ENCODE measurements at places on chromosomes 13 and 19.

GRCh38 chr13:66859934-66860877 is 369.9 kb downstream of the PCDH9 start:
- no peak for DNase-seq

DNA sequence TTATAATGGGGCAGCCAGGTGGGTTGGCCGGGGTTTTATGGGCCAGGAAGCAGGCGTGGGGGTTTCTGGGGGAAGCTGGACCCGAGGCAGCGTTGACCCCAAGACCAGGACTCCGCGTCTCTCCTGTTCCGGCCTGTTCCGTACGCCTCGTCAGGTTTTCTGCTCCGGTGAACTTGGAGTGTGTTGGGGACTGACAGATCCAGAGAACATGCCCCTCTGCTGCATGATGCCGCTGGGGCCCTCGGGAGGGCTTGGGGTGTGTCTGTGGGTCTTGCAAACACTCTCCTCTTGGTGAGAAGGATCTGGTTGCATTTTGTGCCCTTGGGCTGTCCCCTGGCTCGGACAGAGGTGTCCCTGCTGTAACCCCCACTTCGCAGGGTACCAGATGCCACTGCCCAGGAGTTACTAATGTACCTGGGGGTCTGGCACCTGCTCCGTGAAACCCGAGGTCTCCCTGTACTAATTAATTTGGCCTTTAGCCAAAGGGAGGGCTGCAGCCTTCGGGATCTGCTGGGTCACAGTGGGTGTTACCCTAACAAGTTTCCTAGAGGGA is 15.6 kb downstream of the KDM4B start:
- DNase-seq, result no peak

DNA sequence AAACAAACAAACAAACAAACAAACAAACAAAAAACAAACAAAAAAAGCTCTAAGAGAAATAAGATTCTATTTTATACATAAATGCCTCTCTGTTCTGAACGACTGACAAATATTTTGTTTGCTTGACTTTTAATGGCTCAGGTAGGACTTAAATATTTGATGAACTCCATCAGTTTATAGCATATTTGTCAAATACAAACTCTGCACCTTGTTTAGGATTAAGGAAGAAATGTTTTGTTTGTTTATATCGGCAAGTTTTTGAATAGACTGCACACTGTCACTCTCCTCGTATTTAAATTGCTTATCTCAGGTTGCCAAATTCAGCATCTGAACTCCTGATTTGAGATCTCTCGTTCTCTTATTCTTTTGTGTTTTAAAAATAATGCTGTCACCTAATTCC is 1499.7 kb upstream of the SLC10A2 start:
- DNase-seq, result no peak

DNA sequence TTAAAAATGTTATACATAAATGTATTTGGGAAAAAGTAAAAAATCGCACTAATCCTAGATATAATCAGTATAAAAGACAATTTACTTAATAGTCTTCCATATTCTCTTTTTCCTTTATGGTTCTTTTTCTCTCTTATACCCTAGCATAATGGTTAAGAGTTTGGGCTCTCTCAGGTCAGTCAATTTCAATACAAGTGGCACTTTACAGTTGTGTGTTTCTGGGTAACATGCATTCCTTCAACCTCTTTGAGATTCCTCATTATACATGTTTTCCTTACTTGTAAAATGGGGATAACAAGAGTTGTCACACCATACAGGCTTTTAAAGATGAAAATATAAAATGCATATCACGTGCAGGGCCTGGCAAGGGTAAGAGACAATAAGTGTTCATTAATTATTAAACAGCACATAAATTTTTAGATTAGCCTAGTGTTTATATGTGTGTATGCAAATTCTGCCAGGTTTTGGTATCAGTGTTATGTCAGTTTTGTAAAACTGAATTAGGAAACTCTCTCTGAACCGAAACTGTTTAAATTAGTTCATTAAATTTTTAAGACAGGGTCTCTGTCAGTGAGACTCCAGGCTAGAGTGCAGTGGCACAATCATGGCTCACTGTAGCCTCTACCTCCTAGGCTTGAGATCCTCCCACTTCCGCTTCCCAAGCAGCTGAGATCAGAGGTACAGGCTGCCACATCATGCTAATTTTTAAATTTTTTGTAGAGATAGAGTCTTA is 49.8 kb downstream of the ELF1 start:
- DNase-seq, result no peak

DNA sequence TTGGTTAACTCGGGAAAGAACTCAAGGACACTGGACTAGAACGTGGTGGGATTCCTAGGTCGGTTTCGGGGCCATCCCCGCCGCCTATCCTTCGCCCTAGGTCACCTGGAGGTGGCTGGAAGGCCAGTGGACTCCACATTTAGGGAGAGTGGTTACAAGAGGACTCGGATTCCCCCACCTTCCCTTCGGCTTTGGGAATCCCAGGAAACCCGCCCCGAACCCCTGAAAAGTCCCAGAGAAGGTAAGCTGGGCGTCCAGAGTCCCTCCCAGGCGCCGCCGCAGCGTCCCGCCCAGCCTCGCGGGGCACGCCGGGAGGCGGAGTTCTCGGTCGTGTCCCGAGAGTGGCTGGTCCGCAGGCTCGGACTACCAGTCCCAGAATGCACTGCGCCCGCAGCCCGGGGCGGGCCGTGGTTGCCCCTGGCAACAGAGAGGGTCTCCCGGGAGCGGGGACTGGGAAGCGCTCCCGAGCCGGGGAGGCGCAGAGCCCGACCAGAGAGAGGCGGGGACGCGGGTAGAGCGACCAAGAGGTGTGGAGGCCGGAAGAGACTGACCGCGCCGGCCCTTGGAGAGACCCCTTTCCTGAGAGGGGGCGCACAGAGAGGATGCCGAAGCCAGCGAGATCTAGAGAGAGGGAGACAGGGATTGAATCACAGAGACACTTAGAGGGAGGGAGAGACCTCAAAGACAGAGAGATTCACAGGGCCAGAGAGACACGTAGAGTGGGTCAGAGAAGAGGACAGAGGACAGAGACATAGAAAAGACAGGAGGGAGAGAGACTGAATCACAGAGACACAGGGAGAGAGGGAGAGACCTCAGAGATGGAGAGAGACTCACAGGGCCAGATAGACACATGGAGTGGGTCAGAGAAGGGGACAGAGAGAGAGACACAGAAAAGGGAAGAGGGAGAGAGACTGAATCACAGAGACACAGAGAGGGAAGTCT is 2.6 kb upstream of the PRKCG start:
- peak; percentile 83 for DNase-seq

DNA sequence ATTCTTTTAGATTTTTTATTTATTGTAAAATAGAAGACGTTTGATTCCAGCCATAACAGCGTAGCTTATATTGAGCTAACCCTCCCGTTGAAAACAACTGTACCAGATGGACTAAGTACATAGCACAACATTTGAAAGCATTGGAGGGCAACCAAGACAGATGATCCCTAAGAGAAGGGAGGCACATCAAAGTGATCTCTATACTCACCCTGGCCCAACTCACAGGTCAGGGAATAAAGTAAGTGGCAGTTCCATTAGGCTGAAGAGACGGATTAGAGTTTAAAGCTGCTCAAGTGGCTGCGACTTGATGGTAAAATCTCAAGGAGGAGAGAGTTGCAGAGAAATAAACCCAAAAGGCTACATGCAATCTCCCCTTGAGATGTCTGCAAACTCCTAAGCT is 65.1 kb upstream of the ITM2B start:
- DNase-seq, result no peak

GRCh38 chr19:31641591-31641990 is 292.4 kb upstream of the TSHZ3 start:
- no peak for DNase-seq

GRCh38 chr13:107211073-107211472 is 643.1 kb upstream of the ARGLU1 start:
- DNase-seq, result peak; percentile 26

DNA sequence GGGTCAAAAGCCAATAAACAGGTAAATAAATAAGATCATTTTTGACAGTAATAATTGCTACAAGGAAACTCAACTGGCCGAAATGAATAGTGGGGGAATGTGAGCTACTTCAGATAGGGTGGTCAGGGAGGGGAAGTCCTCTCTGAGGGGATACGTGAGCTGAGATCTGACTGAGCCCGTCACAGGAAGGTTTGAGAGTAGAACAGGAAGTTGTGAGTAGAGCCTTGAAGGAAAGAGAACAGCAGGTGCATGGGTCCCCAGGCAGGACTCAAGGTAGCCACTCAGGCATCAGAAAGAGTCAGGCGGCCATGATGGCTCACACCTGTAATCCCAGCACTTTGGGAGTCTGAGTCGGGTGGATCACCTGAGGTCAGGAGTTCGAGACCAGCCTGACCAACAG is 6.3 kb downstream of the IRGQ start:
- no peak for DNase-seq

- DNase-seq, result no peak
These were observed 910.2 kb upstream of the SLC10A2 start for GRCh38 chr13:103976371-103976770.

- DNase-seq, result no peak
These were observed 54.1 kb upstream of the MLNR start for GRCh38 chr13:49165798-49166752.

GRCh38 chr19:39342647-39343305 is 555 bp downstream of the SAMD4B start:
- no peak for DNase-seq

- DNase-seq, result no peak
These were observed 73.9 kb downstream of the KCTD12 start for GRCh38 chr13:76812206-76812897.
